Activated CD4-positive, alpha-beta T cell treated with anti-CD3 and anti-CD28 coated beads, Interleukin-2, Interleukin-6, amounts not matched to agents 100 ng/mL and 50 ng/mL, durations not matched to agents 16 hours and 8 hours (primary cell): ENCODE measurements at places on chromosomes 7 and 10.
A peak's percentile ranks its signal among the peaks of the same experiment; 100 is the strongest.

DNA sequence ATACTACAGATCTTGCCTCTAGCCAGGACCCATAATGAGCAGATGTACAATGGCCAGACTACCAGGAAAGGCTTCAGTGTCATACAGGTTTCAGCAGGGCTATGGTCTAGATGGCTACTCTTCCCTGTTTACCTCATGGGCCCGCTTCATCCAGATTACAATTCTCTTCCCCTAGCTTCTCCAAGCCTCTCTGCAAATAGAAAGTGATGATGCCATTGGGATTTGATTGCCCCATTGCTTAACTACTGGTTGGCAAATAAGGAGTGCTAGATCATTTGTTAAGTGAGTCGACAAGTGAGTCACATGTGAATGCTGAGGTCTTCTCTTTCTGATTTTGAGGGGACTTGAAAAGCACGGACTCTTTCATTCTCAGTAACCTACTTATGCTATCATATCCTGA lies 361.5 kb upstream of the LRRTM3 start:
- no peak for DNase-seq

- DNase-seq: no peak
Measured at GRCh38 chr7:31939076-31939475, 131.1 kb downstream of the PDE1C start.

- no peak for DNase-seq
Measured at GRCh38 chr10:102801496-102801895, 35.7 kb downstream of the CYP17A1 start.

- DNase-seq: no peak
Measured at GRCh38 chr7:50141854-50142253, 48.8 kb upstream of the ZPBP start.

GRCh38 chr10:131549116-131549515 lies 237.6 kb upstream of the TCERG1L start:
- DNase-seq: no peak

GRCh38 chr7:127629268-127629854 lies 11.4 kb upstream of the PAX4 start:
- peak; percentile 44 for DNase-seq

GRCh38 chr10:133159611-133159949 lies 439 bp upstream of the KNDC1 start:
- DNase-seq: no peak

DNA sequence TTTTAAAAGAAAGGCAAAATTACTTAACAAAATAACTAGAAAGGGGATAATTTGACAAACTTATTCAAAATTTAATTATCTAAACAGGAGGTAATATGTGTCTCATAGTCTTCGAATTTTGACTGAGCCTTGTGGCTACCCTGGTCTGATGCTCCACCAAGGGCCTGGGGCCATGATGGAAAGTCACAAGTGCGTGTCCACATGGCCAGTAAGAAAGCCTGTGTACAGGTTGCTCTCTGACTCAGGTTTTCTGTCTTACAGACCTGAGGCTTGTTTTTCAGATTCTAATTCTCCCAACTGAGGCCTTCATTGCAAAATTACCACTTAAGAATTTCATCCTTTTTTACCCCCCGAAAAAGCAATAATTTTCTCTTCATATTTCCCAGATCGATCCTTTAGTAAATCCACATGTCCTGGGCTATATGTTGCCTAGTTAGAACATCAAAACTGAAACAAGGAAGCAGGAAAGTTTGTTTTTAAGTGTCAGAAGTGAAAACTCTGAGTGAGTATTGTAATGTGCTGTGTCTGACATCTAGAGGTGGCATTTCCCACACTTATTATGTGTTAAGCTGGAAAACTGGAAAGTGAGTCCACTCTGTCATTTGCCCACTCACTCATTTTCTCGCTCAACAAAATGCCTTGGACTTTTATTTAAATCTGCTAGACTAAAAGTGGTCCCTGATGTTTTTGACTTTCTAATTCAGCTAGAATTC lies 10.0 kb downstream of the CYP3A43 start:
- peak; percentile 4 for DNase-seq

DNA sequence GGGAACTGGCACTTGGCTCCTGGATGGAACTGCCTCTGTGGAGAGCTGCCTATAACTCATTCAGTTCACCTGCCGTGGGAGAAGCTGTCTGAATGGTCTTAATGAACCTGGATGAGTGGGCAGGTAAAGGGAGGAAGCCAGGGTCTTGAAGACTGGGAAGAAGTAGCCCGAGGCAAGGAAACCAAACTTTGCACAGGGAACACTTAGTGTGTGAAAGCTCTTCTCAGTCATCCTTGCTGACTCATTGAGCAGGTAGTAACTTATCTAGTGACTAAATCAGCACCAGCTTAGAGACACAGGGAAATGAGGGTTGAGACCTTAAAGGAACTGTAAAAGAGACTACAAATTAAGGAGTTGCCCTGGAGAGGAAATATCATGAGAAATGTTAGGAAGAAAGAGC lies 9.9 kb downstream of the LRRC4 start:
- DNase-seq: no peak

DNA sequence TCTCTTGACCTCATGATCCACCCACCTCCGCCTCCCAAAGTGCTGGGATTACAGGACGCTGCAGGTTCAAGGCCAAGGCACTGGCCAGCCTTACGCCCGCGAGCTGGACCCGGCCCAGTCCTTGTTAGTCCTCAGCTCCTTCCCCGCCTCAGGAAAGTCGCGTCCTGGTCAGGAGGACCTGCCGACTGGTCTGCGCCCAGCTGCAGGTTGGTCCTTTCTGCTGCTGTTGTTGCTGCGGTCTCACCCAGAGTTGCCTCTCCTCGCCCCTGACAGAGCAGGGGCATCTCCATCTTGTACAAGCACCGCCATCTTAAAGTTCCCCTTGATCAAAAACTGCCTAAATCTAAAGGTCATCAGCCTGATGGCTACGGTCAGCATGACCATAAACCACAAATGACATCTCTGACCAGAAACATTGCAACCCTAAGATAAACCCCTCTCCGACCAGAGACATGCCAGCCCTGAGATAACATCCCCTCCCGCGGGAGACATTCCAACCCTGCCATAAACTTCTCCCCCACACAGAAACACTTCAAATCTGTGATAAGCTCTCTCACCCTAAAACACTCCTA lies 13.9 kb upstream of the BMS1 start:
- no peak for DNase-seq

DNA sequence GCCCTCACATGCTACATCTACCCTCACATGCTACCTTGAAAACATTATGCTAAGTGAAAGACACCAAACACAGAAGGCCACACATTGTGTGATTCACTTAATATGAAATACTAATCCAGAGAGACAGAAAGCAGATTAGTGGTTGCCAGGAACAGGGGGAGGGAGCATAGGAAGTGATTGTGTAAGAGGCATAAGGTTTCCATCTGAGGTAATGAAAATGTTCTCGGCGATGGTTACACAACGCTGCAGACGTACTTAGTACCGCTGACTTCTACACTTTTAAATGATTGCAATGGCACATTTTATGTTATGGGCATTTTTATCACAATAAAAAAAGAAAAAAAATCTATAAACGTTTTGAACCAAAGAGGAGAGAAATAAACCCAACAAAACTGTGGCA lies 742.3 kb downstream of the TYW1 start:
- DNase-seq: no peak

DNA sequence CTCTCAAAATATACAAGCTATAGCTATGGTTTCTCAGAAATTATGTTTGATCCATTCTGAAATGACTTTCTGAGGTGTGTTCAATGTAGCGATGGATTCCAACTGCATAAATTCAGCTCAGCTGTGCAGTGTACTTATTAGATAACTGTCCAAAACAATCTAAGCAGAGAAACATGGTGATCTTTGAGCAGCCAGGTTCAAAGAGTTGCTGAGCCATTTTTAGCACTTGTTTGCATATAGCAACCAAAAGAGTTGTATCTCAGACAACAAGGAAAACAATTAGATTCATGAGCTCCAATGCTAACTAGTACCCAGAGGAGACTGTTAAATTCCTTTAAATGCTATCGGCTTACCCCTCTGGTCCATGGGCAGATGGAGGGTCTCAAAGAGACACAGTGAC lies 15.9 kb upstream of the KCNIP2 start:
- no peak for DNase-seq

- peak; percentile 55 for DNase-seq
Measured at GRCh38 chr10:86711513-86712316, 43.4 kb downstream of the LDB3 start.

GRCh38 chr7:1892011-1892965 lies 222.2 kb downstream of the ELFN1 start:
- no peak for DNase-seq

DNA sequence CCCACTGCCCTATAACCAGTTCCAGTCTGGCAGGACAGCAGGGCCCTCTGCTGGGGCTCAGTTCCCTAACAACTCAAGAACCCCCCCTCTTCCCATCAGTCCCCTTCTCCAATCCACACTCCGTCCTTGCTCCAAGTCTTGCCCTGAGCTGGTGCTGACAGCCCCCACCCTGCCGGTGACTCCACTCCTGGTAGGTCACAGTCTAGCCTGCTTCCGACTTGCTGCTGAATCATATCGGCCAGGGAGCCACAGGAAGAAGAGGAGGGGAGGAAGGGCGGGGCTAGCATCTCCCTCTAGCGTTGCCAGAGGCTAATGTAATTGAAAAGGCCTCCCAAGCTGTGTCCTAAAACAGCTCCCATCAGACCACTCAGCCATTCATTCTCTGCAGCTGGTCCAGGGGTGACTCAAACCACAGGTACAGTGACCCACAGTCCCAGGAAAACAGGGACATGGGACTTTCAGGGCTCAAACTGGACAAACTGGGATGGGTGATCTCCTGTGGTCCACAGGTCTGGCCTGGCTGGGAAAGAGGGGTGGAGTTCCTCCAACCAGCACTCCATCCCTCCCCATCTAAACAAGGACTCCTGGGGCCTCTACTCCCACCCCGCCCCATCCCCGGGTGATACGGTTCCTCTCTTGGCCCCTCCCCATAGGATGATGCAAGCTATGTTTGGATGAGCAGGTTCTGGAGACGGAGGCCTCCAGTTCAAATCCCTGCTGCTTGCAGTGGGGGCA lies 158.8 kb downstream of the SH3PXD2A start:
- peak; percentile 91 for DNase-seq

DNA sequence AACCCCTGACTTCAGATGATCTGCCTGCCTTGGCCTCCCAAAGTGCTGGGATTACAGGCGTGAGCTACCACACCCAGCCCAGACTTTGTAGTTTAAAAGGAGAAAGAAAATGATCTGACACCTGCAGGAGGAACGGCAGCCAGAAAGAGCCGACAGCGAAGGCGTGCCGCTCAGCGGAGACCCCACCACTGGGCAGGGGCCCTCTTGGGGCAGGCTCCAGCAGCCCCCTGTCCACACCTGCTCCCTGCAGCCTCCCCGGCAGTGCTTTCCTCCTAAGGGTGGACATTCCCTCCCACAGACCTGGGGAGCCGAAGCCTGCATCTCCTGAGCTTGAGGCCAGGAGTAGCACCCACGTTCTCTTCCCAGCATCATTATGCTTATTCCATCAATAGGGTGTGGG lies 19.2 kb upstream of the CNPY1 start:
- no peak for DNase-seq

- no peak for DNase-seq
Measured at GRCh38 chr10:104119996-104120395, 2.0 kb upstream of the SFR1 start.

- DNase-seq: peak; percentile 69
Measured at GRCh38 chr10:121886997-121887622, 40.7 kb downstream of the ATE1 start.

DNA sequence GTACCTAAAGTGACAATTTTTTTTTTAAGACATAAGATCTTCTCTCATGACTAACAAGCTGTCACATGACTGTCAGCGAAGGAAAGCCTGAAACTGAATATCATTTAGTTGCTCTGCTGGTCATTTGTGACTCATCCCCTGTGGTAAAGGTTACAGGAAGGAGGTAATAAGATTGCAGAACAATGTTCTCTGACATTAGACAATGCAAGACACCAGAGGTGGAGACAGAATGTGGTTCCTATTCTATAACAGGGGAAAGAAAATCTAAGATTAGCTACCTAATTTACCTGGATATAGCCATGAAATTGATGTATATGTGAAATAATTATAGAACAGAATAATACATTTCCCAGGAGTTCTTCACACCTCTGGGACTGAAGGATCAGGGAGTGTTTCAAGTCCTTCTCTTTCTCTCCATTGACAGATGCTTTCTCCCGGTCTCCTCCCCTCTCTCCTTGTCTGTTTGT lies 47.7 kb downstream of the LRGUK start:
- peak; percentile 70 for DNase-seq

GRCh38 chr7:150377635-150378034 lies 1.5 kb upstream of the ZNF775 start:
- DNase-seq: no peak
